ENCODE measurements at places on chromosomes 3 and 15.

GRCh38 chr3:48110463-48110862 lies 77.8 kb downstream of the CDC25A start:
- no peak for DNase-seq

DNA sequence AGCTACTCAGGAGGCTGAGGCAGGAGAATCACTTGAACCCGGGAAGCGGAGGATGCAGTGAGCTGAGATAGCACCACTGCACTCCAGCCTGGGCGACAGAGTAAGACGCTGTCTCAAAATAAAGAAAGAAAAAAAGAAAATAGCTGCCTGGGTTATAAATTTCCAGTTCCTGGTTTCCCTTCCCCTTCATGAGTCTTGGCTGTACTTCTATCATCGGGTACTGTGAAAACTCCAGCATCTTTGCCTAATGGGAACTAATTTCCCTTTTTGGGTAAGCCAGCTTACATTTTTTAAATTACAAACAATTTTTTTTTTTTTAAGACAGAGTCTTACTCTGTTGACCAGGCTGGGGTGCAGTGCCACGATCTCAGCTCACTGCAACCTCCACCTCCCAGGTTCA lies 15.0 kb downstream of the DENND4A start:
- DNase-seq, result no peak

GRCh38 chr3:139755551-139755950 lies 77.8 kb upstream of the NMNAT3 start:
- no peak for DNase-seq

DNA sequence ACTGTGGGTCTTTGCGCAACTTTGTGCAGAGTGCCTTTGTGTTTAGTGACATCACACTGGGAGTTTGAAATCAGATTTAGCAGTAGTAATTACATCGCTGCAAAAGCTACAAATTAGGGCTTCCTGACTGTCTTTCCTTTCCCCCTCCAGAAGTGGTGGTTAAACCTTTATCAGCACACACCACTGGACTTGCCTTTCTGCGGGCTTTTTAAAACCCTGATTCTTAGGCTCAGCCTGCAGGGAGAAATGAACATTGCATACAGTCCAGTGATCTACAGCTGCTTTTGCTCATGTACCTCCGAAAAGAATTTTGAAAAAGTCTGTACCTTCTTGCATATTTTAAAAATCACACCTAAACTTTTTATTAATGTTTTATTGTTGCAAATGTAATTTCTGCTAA lies 219.7 kb upstream of the NAALADL2 start:
- no peak for DNase-seq

GRCh38 chr3:81279481-81280379 lies 481.7 kb downstream of the GBE1 start:
- DNase-seq, result no peak

GRCh38 chr15:90058775-90059174 lies 43.5 kb downstream of the IDH2 start:
- DNase-seq, result no peak

- no peak for DNase-seq
These were observed 109.2 kb downstream of the CPNE4 start for GRCh38 chr3:131925571-131925970.

- DNase-seq, result no peak
These were observed 106.5 kb upstream of the SATB1 start for GRCh38 chr3:18531662-18532061.

DNA sequence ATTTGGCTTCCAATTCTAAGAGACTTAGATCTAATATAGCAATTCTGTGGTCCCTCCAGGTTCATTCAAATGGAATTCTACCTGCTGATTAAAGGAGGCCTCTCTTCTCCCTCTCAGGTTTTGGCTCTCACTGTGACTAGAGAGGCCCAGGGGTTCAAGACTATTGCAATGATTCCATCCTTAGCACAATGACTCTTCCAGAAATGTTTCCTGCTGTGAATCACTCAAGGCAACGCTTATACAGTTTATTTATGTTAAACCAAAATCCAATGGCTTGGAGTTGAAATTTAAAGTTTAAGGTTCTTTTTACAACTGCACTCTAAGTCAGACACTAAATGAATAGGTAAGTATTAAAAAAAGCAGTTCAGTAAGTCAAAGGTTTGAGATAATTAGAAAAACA lies 39.9 kb downstream of the IFT57 start:
- no peak for DNase-seq

GRCh38 chr15:42353061-42353460 lies 6.2 kb upstream of the CAPN3 start:
- DNase-seq, result no peak

- no peak for DNase-seq
These were observed 65.5 kb upstream of the TJP1 start for GRCh38 chr15:29887721-29888120.

GRCh38 chr3:79670178-79670577 lies 97.6 kb downstream of the ROBO1 start:
- DNase-seq, result no peak

DNA sequence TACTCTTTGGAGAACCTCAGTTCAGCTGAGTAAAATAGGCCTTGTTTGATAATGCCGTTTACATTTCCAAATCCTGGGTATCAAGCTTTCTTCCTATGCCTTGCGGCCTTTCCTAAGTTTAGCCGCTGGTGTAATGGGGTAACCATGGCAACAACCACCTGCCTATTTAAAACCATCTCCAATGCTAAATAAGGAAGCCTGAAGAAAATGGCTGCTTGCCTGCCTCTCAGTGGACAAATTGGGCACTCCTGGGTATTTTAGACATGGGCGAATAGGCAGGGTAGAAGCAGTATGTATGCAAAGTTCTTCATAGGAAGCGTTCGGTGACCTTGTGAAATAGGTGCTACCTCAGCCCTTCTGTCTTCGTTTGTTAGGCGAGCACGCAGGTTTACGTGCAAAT lies 122.7 kb downstream of the DGKG start:
- DNase-seq, result no peak

- DNase-seq, result no peak
These were observed 76.8 kb upstream of the ARL6 start for GRCh38 chr3:97687734-97688133.

DNA sequence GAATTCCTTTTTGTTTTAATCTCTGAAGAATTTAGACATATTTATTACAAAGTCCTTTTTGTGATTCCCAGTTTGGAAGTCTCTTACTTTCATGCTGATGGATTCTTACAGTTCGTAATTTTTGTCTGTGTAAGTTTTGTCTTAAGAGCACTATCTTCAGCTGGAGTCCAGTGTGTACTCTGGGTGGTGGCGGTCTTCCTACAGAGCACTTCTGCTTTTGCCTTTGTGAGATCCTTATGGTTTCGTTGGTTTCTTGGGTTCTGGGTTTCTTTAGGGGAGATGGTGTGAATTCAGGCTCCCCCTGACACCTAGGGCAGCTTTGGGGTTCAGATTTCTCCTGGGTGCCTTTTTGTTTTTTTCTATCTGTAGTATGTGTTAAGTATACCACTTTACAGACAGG lies 45.3 kb downstream of the PLS1 start:
- no peak for DNase-seq

GRCh38 chr15:69691307-69692015 lies 238.8 kb downstream of the RPLP1 start:
- DNase-seq, result no peak

- DNase-seq, result peak; percentile 26
These were observed 555 bp downstream of the TM2D3 start for GRCh38 chr15:101651554-101652097.

GRCh38 chr15:61128896-61129295 lies 100.2 kb downstream of the RORA start:
- no peak for DNase-seq

GRCh38 chr3:188299068-188299467 lies 145.1 kb downstream of the LPP start:
- DNase-seq, result no peak

DNA sequence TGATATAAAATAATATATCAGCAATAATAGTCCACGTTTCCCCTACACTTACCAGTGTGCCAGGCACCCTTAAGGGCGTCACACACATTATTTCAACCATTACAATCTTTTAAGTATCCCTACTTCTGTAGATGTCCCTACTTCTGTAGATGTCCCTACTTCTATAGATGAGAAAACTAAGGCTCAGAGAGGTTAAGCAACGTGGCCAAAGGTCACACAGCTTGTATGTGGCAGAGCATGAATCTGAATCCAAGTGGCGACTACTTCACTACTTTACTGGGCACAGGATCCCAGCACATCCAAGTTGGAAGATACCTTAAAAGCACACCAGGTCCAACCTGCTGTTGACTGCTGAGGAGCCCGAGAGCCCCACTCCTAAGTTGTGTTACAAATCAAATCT lies 77.5 kb downstream of the TLE3 start:
- DNase-seq, result no peak

GRCh38 chr3:105253225-105253624 lies 113.5 kb upstream of the ALCAM start:
- peak; percentile 80 for DNase-seq

- no peak for DNase-seq
These were observed 396.3 kb downstream of the LSAMP start for GRCh38 chr3:116048991-116049390.

GRCh38 chr3:175495331-175495730 lies 636.2 kb downstream of the NAALADL2 start:
- no peak for DNase-seq

- DNase-seq, result no peak
These were observed 34.7 kb upstream of the BDH1 start for GRCh38 chr3:197590313-197590962.

DNA sequence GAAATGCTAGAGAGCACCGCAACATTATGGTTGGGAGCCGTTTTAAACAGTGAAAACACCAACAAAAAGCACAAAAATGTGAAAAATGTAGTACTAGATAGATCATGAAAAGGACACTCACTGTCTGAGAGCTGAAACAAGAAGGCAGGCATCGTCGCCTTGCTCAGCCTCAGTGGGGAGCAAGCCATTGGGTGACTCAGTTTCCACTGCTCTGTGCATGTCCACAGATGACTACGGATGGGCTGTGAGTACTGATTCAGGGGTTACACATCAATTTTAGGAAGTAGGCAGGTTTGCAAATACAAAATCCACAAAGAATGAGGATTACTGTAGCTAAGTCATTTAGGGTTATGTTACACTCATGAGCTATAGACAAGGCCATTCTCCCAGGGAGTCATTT lies 10.8 kb downstream of the NOX5 start:
- no peak for DNase-seq

GRCh38 chr15:49288391-49288790 lies 118.3 kb downstream of the GALK2 start:
- no peak for DNase-seq

- no peak for DNase-seq
These were observed 116.2 kb upstream of the SLCO3A1 start for GRCh38 chr15:91737151-91737818.

- peak; percentile 56 for DNase-seq
These were observed 87.3 kb upstream of the ROPN1 start for GRCh38 chr3:124078953-124079911.

- DNase-seq, result no peak
These were observed 47.0 kb downstream of the PSMD6 start for GRCh38 chr3:63976161-63976871.

GRCh38 chr3:31968369-31968926 lies 12.6 kb downstream of the OSBPL10 start:
- DNase-seq, result no peak

- no peak for DNase-seq
These were observed 60.9 kb upstream of the TJP1 start for GRCh38 chr15:29883126-29883525.

DNA sequence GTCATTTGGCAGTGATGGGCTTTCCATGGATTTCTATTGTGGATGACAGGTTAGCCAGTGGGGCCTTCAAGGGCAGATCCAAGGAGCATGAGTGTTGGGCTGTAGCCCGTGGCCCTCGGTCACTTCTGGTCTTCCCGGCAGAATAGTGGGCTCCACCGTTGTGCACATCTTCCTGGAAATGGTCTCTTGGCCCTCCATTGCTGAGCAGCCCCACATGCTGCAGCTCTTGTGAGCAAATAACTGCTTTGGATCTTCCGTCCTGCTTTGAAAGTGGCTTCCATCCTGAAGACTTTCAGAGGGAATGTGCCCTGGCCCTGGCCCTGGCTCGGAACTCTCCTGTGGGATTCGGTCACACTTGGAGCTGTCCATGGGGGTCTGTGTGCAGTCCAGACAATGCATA lies 102.8 kb downstream of the SNRPN start:
- no peak for DNase-seq

GRCh38 chr3:129448186-129448895 lies 8.3 kb downstream of the IFT122 start:
- DNase-seq, result no peak

GRCh38 chr3:168061332-168061996 lies 34.3 kb downstream of the GOLIM4 start:
- no peak for DNase-seq

- no peak for DNase-seq
These were observed 36.4 kb downstream of the DNAJB8 start for GRCh38 chr3:128430301-128430700.

GRCh38 chr3:184366619-184367289 lies 5.2 kb downstream of the POLR2H start:
- no peak for DNase-seq

GRCh38 chr3:37202035-37202434 lies 27.7 kb upstream of the LRRFIP2 start:
- no peak for DNase-seq

GRCh38 chr3:71955240-71956068 lies 170.5 kb upstream of the PROK2 start:
- DNase-seq, result peak; percentile 80

GRCh38 chr3:81198216-81198615 lies 563.2 kb downstream of the GBE1 start:
- no peak for DNase-seq

DNA sequence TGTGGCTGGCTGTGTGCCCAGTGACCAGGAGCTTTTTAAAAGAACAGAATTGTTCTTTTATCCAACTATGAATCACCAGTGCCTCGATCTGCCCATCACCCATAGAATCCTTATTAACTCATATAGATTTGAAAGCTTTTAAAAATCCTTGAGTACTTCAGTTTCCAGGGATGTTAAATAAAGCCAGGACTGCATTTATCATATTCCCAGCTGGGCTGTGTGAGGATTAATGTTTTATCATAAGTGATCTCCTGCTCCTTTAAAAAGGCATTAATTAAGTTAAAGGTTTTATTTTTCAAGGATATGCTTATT lies 234.0 kb downstream of the MYRIP start:
- peak; percentile 29 for DNase-seq

GRCh38 chr3:11367143-11367693 lies 95.0 kb downstream of the ATG7 start:
- no peak for DNase-seq

- no peak for DNase-seq
These were observed 89.8 kb downstream of the MEIS2 start for GRCh38 chr15:37010595-37010994.

DNA sequence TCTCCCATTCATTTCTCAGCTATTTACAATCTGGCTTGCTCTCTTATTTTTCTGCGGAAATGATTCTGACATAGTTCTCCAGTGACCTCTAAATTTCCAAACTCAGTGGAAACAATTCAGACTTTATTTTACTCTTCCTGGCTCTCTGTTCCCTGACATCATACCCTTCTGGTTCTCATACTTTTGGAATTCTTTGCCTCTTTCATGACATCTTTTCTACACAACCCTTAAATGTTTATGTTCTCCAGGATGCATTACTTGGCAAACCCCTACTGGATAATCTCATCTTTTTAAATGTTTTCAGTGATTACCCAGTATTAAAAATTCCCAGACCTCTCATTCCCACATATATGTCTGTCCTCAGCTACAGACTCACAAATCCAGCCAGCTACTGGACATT lies 23.9 kb upstream of the PLSCR4 start:
- no peak for DNase-seq

Measured in NCI-H345 (cell line).